ENCODE measurements at places on chromosomes 13 and 19.

DNA sequence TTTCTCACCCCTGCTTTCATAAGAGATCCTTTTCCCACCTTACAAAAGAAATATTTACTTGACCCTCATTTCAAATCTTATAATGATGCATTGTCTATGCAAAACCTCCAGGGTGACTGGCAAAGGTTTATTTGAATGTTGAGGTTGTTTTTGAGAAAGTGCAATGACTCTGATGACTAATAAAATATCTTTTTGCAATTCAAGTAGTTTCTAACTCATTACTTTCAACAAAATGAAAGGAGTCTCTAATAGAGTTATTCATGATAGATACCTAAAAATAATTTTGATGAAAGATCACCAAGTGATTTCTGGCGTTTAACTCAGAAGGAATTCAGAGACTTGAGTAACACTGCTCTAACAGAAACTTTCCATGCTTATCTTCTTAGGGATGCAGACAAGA lies 144.2 kb downstream of the FOXO1 start:
- no peak for DNase-seq

GRCh38 chr13:33394294-33394932 lies 108.9 kb upstream of the STARD13 start:
- DNase-seq: no peak

- no peak for DNase-seq
Measured at GRCh38 chr13:80751854-80752253, 410.9 kb upstream of the SPRY2 start.

DNA sequence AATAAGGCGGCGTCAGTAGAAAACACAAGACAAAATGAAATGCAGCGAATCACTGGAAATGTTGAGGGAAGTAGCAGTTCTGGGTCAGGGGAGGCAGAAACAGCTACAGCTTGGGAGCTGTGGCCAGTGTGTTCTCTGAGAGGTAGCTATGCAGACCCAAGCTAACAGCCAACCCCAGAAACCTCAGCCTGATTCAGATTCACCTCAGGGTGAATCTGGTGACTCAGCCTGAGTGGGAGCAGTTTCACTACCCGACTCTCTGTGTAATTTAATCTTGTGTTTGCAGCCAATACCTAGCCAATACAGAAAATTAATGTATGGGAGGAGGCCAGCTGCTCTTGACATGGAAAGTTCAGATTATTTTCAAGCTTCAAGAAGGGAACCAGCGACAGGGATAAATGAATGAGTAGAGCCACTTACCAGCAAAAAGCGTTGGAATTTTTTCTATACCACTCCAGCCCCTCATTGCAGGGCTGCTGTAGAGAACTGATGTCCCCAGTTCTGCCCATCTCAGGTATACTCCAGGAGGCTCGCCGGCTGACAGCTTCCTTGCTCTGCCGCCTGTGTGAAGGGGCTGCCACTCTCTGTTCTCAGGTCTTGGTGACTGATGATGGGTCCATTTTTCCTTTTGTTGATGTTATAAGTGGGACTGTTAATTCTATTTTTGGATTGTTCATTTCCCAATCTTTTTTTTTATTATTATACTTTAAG lies 8.9 kb downstream of the IGFL3 start:
- peak; percentile 48 for DNase-seq

DNA sequence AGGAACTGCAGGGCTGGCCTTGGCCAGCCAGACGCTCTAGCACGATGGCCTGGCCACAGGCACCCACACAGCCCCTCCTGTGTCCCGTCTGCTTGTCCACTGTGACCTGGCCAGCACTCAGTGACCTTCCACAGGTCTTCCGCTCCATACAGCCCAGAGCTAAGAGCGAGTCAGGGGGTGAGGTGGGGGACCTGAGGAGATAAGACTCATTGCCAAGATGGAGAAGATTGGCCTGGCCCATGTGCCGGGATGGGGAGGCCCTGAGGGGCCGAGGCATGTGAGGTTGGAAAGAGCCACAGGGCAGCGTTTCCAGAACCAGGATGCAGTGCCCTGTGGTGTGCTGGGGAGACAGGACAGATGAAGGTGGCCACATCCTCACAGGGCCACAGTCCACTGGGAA lies 10.2 kb upstream of the SLC7A9 start:
- no peak for DNase-seq

GRCh38 chr19:17902701-17903100 lies 30.1 kb upstream of the CCDC124 start:
- DNase-seq: peak; percentile 85

GRCh38 chr13:109656206-109656605 lies 130.2 kb downstream of the IRS2 start:
- DNase-seq: no peak

GRCh38 chr19:30668521-30669155 lies 296.5 kb downstream of the ZNF536 start:
- DNase-seq: no peak

DNA sequence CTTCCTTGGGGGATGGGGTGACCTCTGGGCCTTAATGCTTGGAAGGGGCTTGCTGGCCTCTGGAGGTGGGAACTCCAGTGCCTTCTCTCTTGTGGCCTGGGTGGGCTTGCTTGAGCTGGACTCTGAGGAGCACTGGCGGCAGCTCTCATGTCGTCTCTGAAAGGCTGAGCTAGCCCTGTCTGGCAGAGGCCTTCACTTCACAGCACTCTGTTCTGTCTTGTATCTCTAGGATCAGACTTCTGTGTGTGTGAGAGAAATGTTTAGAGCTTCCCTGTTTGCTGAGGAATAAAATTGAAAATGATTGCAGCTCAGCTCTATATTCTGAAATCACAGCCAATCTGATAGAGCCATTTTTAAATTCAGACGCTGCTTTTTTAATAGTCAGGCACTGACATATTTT lies 185.3 kb downstream of the KCNRG start:
- no peak for DNase-seq

DNA sequence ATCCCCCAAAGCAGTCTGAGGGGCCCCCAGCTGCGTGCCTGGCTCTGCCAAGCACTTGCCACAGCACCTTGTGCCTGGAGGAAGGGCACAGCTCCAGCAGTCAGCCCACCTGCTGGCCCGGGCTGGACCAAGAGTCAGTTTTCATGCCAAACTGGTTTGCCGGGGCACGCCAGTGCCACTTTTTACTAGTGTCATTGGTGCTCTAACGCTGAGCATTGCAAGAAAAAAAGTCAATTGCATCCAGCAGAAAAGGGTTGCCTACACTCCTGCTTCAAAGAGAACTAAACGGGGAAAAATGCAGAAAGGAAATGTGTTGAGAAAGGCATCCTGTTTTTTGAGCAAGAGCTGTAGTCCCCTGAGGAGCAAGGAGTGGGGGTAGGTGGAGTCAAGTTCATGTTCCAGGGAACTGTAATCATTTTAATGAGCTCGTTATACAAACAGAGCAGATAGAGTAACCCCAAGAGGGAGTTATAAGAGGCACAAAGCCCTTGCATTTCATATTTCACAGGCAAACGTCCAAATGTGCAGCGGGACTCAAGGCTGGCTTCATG lies 68.4 kb downstream of the F2RL3 start:
- peak; percentile 10 for DNase-seq

DNA sequence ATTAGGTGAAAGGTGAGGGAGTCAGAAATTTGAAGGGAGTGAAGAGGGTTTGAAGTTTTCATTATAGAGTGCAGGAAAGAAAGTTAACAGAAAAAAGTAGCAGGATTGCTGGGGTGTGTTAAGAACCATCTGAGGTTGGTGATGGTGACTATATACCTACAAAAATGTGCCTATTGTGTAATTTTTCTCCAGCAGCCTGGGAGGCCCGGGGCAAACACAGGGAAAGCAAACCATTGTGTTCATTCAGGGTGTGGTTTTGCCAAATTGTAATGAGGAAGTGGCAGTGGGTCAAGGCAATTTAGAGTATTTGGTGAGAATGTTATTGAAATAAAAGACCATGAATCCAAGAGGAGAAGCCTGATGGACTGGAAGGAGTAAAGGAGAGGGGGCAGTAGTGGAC lies 8.2 kb upstream of the SUCLA2 start:
- peak; percentile 92 for DNase-seq

GRCh38 chr13:34776390-34776981 lies 165.6 kb upstream of the NBEA start:
- DNase-seq: no peak

GRCh38 chr13:31775148-31775547 lies 35.8 kb downstream of the RXFP2 start:
- DNase-seq: peak; percentile 56

- DNase-seq: no peak
Measured at GRCh38 chr19:36401475-36401874, 17.0 kb downstream of the ZFP82 start.

- no peak for DNase-seq
Measured at GRCh38 chr19:55611983-55612645, 6.7 kb downstream of the ZNF865 start.

DNA sequence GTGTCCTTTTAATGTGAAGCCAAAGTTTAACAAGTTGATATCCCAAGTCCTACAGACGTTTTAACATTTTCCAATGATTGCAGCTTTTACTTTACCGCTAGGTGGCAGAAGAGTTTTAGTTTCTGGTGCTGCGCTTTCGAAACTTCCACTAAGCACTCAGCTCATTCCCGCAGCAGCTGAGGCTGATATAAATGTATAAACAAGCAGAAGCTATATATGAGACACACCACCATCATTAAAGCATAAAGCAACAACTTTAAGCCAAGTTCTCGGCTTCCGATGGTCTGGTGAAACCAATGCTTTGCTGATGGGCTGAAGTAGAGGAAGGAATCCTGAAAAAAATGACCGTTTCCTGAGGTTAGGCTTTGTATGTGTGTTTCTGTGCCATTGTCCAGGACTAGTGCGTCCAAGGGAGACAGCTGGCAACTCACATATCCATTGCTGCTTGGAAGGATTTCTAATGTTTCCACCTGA lies 753.9 kb downstream of the OLFM4 start:
- DNase-seq: peak; percentile 50

DNA sequence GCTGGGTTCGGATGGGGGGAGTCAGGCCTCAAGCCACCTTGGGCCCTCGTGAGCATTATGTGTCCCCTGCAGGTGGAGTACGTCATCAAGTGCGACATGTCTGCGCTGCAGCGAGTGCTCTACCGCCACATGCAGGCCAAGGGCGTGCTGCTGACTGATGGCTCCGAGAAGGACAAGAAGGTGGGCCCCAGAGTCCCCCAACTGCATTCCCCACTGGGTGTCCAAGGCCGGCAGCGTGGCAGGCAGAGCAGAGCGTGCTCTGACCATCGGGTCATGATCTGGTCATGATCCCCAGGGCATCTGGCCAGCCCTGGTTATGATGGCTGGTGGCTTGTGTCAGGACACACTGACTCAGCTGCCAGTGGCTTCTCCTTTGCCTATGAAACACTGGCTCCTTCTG lies 63.4 kb downstream of the SMARCA4 start:
- DNase-seq: no peak

DNA sequence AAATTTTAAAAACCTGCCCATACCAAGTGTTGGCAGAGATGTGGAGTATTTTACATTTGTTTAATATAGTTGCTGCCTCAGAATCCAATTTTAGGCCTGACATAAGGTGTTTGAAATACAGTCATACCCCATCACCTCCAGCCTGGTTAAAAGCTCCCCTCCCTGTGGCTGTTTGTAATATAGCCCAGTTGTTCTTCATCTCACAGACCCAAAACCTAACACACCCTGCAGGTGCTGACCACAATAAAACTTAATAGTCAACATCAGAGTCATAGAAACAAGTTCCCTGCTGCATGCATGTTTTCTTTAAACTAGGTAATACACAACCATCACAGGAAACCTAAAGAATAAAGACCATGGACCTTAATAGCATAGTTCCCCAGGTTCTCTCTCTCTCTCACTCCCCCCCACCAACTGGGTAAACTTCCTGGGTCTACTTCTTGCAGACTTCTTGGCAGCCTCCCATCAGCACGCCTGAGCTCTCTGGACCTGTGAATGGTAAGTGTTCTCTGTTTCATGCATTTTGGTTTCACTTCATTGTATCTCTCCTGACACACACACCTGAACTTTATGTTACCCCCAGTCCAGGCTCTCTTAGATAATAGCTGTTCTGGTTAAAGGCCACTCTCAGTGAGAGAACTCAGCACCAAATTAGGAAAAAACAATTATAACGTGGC lies 1369.9 kb downstream of the EFNB2 start:
- no peak for DNase-seq

DNA sequence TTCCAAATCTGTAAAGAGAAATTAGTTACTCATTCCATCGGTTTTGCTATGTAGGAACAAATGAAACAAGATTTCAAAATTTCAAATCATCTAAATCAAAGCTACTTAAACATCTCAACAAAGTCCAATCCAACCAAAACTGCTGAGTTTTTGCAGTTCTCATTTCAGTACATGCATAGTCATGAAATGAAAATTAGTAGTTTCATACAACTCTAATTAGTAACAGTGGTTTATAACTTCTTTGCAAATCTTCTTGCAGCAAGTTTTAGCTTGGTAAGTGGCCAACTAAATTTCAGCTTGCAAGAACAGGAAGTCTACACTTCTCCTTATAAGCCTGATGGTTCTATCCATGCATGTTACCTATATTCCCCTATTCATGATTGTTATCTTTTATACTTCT lies 75.6 kb downstream of the SPRY2 start:
- DNase-seq: peak; percentile 33

DNA sequence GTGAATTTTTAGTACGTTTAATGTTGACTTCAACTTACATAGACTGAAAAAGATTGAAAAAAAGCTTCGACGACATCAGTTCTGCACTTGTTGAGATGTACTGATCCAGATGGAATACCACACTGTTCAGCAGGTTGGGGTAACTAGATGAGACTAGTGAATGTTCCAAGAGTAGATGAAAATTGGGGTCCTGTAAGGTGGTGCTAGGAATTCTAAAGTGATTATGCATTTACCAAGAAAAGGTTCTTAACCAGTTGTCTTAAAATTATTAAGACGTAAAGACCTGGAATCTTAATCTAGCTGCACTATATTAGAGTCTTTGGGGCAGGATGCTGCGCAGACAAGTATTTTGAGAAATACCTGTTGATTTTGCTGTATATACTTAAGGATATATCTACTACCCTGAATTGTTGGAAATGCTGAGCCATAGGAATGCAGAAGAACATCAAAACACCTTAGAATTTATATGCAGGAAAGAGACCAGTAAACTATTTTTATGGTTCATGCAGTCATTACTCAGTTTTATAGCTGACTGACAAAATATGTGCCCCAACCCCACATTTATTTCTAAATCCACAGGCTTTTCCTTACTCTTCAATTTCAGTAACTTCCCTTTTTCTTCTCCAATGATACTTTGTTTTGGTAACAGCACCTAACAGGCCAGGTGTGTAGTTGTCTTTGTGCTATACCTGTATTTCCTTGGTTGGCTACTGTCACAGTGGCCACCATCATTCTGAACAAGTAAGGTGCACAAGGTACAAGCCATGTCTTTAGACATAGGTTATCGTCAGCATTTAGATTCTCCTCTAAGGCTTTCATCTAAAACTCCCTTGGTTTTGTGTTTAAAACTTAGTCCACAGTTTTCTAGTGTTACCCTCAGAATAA lies 8.6 kb downstream of the MIR17HG start:
- DNase-seq: no peak

- peak; percentile 11 for DNase-seq
Measured at GRCh38 chr13:79659121-79659521, 178.2 kb downstream of the NDFIP2 start.

- DNase-seq: no peak
Measured at GRCh38 chr19:33604651-33605050, 17.1 kb upstream of the CHST8 start.
